ENCODE measurements at places on chromosomes 2 and 18.
A peak's percentile ranks its signal among the peaks of the same experiment; 100 is the strongest.

- no peak for DNase-seq
These were observed 74.9 kb downstream of the USP34 start for GRCh38 chr2:61396005-61396404.

- DNase-seq, result no peak
These were observed 36.1 kb downstream of the ASXL2 start for GRCh38 chr2:25842155-25842554.

GRCh38 chr2:32750880-32751279 is 123.0 kb downstream of the TTC27 start:
- no peak for DNase-seq

DNA sequence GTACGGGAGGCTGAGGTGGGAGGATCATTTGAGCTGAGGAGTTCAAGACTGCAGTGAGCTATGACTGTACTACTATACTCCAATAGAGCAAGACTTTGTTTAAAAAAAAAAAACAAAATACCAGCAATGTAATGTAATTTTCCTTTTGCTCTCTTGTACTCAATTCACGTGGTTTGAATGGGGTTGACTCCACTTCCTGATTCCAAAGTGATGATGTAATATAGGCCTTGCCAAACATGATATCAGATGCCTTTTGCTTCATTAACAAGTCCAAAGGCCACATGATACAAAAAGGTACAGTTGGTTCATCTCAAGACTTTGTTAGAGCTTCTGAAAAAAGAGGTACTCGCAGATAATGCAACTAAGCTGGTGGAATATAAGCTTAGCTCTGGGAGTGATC is 321.8 kb downstream of the ZEB2 start:
- DNase-seq, result no peak

- DNase-seq, result no peak
These were observed 58.4 kb downstream of the UBE2E3 start for GRCh38 chr2:181038796-181039195.

GRCh38 chr2:181483211-181483610 is 26.0 kb downstream of the ITGA4 start:
- no peak for DNase-seq

DNA sequence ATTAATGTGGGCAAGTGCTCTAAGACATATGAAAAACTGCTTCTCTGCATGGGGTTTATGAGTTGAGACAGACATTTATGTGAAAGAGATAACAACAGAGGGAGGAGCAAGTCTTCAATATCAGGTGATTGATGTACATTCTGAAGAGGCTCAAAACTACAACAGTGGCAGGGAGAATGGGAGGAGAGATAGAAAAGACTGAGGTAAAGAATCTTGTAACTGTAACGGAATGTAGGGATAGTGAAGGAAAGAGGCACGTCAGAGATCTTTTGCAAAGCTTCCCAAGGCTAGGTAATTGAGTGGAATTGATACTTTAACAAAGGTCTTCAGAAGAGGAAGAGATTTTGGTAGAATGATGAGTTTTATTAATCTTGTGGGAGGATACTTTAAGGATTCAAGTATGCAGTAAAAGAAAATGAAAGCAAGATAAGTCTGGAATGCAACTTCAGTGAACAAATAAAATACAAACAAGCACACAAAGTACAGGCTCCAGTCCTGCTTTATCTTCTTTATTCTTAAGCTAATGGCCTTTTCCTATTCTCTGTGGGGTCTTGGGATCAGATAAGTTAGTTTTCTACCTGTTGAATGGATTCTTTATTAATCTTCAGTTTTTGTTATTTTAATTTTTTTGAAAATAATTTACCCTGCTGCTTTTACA is 15.0 kb downstream of the SMAD4 start:
- no peak for DNase-seq

- DNase-seq, result no peak
These were observed 9.0 kb upstream of the OTX1 start for GRCh38 chr2:63041592-63041991.

GRCh38 chr2:175465101-175465500 is 283.6 kb upstream of the ATP5MC3 start:
- DNase-seq, result no peak

- no peak for DNase-seq
These were observed 107.5 kb downstream of the TMEM163 start for GRCh38 chr2:134611316-134611715.

DNA sequence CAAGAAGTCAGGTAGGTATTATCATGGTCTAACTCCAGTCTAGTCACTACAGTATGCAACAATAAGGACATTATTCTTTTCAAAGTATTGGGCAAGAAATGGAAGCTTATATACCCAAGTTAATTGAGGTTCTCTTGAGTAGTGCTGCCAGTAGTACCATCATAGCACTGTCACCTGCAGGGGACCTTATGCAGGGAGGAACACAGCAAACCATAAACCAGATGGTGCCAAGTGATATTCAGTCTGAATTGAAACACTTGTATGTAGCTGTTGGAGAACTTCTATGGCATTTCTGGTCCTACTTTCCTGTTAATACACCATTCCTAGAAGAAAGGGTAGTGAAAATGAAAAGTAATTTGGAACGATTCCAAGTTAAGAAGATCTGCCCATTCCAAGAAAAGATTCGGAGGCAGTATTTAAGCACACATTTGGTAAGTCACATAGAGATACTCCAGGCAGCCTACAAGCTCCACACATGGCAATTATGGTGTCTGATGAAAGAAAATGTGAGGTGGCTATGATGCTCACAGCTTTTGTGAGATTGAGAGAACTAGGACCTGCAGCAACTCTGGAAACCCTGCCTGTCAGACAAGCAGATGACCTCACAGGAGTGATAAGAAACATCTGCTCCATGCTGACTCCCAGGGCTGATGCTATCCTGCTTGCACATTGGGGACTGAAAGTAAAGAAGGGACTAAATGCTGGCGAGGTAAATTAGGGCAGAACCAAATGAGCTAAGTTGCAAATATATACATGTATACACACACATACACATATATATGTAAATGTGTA is 174.7 kb downstream of the MC4R start:
- DNase-seq, result no peak

DNA sequence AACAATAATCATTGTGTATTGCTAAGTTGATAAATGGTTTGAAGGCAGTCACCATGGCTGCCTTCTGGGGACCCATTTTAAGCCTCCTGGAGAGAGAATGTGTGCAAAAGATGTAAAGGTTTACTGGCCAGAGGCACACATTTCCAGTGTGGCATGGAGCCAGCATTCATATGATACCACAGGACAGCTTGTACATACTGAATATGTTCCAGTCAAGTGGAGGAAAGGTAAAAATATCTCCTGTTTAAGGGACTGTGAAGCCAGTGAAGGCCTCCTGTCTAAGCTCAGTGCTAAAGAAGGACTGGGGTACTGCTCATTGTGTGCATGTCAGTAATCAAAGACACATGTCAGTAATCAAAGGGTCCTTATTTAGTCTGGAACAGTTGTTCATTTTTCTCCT is 119.2 kb downstream of the BABAM2 start:
- DNase-seq, result no peak

GRCh38 chr2:152407204-152407721 is 72.3 kb downstream of the FMNL2 start:
- DNase-seq, result peak; percentile 59

GRCh38 chr2:61670591-61671501 is 132.7 kb upstream of the XPO1 start:
- DNase-seq, result peak; percentile 4

- DNase-seq, result no peak
These were observed 3.5 kb upstream of the B3GNT7 start for GRCh38 chr2:231391981-231392380.

- DNase-seq, result no peak
These were observed 22.4 kb downstream of the CREG2 start for GRCh38 chr2:101364878-101365277.

DNA sequence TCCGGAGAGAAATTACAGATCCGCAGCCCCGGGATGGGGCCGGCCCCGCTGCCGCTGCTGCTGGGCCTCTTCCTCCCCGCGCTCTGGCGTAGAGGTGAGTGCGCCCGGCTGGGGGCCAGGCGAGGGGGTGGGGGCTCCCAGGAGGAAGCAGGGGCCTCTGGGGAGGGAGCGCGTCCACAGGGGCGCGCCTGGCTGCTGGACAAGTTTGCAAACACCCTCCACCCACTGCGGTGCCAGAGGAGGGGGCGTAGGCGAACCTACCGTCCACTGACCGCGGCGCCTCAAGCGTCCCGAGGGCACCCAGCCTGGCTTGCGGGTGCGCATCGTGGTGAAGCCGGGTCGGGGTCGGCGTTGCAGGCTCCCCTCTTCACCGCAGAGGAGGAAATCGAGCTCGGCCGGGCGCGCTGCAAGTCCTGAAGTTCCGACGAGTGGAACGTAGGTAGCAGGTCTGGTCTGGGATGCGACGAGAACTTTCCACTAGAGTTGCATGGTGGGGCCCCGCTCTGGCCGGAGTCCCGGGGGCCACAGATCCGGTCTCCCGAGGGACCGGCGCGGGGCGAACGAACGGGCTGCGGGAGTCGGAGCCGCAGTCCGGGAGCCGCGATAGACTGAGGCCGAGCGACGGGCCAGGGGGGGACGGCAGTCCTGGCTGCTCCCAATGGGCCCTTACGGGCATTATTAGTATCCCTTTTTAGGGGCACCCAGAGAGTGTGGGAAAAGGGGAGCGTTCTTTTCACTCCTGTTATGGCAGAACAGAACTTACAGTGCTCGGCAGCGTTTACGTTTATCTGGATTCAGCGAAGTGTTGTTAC is 502 bp downstream of the MERTK start:
- DNase-seq, result peak; percentile 81

DNA sequence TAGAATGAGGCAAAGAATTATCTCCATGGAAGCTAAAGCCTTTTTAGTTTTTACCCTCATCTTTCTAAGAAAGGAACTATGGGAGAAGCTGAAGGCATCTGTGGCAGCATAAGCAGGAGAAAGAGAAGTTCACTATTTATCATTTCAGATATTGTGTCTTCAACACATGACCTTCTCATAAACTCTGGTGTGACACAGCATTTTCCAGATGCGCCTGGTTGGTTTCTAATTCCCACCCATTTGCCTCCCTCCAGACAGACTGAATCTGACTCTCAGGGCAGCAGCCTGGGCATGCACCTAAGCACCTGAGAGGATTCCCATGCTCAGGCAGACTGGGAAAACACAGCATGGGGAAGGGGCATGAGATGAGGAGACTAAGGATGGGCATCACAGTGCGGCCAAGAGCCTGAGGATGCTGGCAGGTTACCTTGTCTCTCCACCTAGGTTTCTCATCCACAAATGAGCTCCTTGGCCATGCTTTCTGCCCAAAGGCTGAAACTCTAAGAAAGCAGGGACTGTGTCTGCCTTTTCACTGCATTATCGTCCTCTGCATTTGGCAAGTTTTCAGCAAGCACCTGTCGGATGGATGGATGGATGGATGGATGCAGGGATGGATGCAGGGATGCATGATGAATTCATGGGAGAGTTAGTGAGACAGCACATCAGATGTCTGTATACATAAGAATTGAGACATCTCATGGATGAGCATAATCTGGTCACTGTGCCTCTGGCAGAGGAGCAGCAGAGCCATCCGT is 28.8 kb upstream of the SULT1C4 start:
- no peak for DNase-seq

DNA sequence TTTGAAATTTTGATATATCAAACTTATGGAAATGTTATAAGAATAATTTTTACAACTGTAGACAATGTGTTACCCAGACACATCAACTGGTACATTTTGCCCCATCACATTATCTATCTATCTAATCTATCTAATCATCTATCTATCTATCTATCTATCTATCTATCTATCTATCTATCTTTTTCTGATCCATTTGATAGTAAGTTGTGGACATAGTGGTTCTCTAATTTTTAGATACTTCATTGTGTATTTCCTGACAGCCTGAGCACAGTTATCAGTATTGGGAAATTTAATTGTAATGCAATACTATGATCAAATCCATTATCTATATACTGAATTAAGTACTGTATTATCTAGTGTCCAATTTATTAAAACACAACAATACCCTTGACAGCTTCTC is 42.0 kb upstream of the TMEM18 start:
- no peak for DNase-seq

- DNase-seq, result no peak
These were observed 243.2 kb upstream of the HDAC4 start for GRCh38 chr2:239644011-239644410.

DNA sequence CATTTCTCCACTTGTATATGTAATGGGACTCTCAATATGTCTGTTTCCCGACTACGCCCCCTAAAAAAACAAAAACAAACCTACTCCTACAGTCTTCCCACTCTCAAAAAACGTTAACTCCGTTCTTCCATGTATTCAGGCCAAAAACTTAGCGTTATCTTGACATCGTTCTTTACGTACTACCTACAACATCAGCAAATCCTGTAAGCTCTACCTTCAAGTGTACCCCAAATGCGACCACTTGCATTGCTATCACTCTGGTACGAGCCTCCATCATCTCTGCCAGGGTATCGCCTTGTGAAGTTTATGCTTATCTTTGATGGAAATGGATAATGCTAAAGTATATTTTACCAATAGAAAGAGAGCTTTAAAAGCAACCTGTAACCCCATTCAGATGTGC is 479 bp downstream of the GPATCH11 start:
- DNase-seq, result no peak

- DNase-seq, result no peak
These were observed 1011.8 kb upstream of the CDH2 start for GRCh38 chr18:29188760-29189159.

- DNase-seq, result no peak
These were observed 196.4 kb upstream of the PXDN start for GRCh38 chr2:1940679-1941078.

- peak; percentile 58 for DNase-seq
These were observed 639.8 kb downstream of the TMEM182 start for GRCh38 chr2:103401621-103402020.

DNA sequence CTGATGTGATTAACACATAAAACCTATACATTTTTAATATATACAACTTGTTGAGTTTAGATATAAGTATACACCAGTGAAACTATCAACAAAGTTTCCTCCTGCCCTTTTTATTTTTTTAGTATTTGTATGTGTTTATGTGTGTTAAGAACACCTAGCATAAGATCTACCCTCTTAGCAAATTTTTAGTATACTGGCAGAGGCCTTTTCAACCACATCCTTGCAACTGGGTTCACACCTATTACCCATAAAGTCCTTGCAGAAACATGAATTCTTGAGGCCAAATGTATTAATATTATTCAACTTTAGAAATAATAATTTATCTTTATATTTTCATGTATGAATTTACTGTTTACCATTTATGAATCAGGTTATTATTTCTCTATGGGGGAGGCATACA is 119.7 kb upstream of the CRIM1 start:
- DNase-seq, result no peak

DNA sequence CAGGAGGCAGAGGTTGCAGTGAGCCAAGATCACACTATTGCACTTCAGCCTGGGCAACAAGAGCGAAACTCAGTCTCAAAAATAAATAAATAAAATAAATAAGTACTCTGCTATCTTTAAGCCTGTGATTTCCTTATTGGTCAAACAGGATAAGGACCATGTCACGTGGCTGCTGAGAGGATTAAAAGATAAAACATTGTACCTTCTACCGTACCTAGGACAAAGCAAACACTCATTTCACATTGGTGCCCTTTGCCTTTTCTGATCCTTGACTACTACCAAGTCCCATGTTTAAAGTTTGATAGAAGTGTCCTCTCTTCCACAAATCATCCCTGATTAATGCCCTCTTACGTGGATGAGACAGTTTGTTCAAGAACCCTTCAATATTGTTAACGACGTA is 120.2 kb upstream of the TFCP2L1 start:
- DNase-seq, result no peak
